Daoy (cell line): ENCODE measurements at places on chromosomes 7 and 10. TPM values are rescaled to one million over a fixed set of nuclear protein-coding genes. Genes with fewer than 3 reads are reported as not detected.

Gene LAMB1
- 157 and 179 TPM in 2 replicates for total RNA-seq

Gene ANK3
- total RNA-seq, result 15.0 and 15.9 TPM in 2 replicates

Gene NEUROG3
- not detected in 2 replicates for total RNA-seq

- DNase-seq, result no peak
These were observed 178.9 kb downstream of the CCDC71L start for GRCh38 chr7:106482091-106482490.

- DNase-seq, result no peak
These were observed 19.1 kb downstream of the MAD1L1 start for GRCh38 chr7:2213551-2214215.

DNA sequence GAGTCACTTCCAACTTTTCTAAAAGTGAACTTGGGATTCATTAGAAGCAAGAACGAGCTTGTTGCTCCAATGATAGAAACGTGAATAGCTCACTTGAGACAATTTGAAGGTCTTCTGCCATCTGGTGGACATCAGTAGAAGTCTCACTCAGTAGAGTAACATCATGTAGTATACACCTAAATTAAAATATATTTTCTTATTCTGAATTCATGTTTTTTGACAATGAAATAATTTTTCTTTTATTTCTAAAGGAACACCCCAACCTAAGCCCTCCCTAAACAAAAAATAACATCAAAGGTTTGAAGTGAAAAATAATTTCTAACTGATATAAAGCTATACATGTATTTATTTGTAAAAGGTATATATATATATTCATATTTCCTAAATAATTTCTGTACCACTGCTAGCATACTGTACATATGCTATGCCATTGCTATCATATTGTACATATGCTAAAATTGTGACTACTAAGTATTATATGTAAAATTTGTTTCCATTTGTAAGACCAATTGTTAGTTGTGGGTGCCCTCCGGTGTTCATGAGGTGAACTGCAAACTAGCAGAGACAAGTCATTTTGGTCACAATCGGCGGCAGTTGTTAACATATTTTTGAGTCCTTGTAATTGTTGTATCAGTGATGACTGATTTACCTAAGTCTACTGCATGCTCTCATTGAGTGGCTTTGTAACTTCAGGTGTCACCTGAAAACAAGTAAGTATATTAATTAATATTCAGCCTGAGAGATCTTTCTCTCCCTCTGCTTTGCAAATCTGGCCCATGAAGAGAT lies 121.9 kb downstream of the PTPRZ1 start:
- DNase-seq, result peak; percentile 78

DNA sequence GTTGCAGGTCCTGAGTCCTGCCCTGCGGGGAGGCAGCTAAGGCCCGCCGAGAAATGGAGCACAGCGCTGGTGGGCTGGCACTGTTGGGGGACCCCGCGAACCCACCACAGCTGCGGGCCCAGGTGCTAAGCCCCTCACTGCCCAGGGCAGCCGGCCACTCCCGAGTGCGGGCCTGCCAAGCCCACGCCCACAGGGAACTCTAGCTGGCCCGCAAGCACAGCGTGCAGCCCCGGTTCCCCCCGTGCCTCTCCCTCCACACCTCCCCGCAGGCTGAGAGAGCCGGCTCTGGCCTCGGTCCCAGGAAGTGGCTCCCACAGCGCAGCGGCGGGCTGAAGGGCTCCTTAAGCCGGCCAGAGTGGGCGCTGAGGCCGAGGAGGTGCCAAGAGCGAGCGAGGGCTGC lies 3.5 kb upstream of the NSMCE4A start:
- no peak for DNase-seq

Gene ATAD1
- 33.9 and 35.5 TPM in 2 replicates for total RNA-seq

DNA sequence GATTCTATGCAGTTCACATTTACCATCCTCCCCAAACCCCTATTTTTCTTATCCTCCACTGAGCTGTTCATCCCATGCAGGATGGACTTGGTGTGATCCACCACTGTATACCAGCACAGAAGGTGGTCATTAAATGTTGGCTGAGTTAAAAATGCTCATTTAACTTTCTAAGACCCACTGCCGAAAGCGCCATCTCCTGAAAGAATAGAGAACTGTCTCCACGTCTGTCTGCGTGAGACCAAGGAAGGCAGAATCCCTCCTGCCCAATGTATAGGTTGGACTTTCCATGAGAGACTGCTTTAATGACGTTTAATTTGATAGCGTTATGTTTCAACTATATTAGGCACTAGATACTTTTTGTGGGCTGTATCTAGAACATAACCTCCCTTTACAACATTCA lies 124.3 kb downstream of the GPAM start:
- DNase-seq, result no peak

Gene SLC39A12
- not detected in 2 replicates for total RNA-seq

GRCh38 chr7:66281678-66282590 lies 76.8 kb downstream of the TPST1 start:
- peak; percentile 98 for DNase-seq

GRCh38 chr7:44261240-44261639 lies 60.5 kb downstream of the YKT6 start:
- DNase-seq, result no peak

GRCh38 chr10:125661941-125662515 lies 20.9 kb downstream of the TEX36 start:
- peak; percentile 92 for DNase-seq

- no peak for DNase-seq
These were observed 151.1 kb downstream of the TMEM26 start for GRCh38 chr10:61302124-61302523.

DNA sequence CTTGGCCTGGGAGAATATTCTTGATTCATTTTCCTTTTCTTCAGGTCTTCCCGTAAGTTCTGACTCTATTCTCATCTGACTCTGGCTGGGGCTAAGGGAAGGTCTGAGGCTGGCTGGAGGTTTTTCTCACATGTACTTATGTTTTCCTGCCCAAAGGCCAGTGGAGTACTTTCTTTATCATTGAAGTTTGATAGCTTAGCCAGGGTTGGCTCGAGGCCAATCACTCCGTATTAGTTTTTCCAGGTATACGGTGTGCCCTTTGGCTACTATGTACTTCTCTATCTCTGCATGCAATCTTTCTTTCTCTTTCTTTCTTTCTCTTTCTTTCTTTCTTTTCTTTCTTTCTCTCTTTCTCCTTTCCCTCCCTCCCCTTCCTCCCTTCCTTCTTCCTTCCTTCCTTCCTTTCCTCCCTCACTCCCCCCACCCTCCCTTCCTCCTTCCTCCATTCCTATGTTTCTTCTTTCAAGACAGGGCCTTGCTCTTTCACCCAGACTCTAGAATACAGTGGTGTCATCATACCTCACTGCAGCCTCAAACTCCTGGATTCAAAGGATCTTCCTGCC lies 26.8 kb upstream of the VKORC1L1 start:
- DNase-seq, result no peak

- DNase-seq, result no peak
These were observed 3.0 kb upstream of the SKIDA1 start for GRCh38 chr10:21528236-21529031.

Gene STEAP4
- total RNA-seq, result not detected in 2 replicates

GRCh38 chr10:42754155-42755027 lies 28.2 kb upstream of the BMS1 start:
- peak; percentile 25 for DNase-seq

DNA sequence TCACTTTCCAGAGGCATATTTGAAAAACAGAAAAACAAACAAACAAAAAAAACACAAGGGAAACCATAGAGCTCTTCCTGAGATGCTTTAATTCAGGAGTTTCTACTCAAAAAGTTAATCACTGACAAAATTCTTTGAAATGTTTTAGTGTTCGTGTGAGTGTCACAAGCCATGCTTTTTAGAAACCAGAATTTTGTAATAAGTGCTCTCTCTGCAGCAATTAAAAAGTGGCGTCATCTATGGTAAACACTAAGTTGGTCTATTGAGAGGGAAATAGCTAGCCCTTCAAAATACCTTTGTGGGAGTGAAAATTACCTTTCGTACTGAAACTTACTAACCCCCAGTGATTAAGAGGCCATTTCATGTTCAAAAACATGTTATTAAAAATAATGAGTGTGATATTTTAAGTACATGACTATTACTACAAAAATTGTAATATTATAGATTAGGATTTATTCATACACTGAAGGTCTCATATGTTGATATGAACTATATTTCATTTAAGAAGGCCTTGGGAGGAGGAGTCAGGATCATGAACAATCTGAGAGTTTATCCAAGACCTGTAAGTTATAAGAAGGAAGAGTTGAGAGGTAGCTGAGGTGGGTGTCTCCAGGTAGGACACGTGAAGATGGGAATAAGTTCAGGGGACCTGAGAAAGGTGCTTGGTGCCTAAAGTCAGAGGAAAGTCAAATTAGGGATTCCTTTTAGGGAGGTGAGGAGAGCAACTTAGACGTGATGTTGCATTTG lies 94.6 kb downstream of the PPP1R9A start:
- no peak for DNase-seq

DNA sequence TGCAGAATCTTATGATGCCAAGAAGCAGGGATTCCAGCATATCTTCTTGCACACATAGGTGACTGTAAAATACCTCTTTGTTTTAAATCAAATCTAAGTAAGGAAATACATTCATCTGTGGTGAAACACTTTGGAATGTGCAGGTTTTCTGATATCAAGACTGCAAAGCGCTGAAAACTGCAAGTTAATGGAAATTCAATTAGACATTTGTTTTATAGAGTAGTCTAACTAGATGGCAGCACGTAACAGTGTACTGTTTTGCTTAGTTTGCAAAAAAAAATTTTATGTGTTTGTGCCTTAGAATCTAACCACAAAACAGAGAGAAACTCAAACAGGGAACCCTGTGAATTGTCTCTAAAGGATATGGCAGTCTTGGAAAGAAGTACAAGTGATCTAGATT lies 259.2 kb downstream of the HDAC9 start:
- DNase-seq, result no peak

DNA sequence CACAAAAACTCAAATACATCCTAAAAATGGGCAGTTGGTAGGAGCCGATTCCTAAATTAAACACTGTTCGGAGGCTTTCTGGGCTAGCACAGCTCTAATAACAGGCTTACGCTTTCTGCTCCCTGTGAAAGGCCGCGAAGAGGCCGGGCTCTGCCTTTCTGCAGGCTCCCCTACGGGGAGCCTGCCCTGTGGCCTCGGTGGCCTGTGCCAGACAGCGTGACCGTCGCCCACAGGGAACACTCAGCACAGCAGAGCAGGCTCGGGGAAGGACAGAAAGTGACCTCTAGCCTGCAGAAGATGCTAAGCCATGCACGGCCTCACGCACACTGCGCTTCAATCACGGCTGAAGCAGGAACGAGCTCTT lies 64.2 kb downstream of the DIP2C start:
- peak; percentile 23 for DNase-seq

GRCh38 chr10:92327445-92328433 lies 36.8 kb downstream of the MARCHF5 start:
- no peak for DNase-seq

GRCh38 chr7:131238347-131238931 lies 89.2 kb upstream of the MKLN1 start:
- peak; percentile 66 for DNase-seq

DNA sequence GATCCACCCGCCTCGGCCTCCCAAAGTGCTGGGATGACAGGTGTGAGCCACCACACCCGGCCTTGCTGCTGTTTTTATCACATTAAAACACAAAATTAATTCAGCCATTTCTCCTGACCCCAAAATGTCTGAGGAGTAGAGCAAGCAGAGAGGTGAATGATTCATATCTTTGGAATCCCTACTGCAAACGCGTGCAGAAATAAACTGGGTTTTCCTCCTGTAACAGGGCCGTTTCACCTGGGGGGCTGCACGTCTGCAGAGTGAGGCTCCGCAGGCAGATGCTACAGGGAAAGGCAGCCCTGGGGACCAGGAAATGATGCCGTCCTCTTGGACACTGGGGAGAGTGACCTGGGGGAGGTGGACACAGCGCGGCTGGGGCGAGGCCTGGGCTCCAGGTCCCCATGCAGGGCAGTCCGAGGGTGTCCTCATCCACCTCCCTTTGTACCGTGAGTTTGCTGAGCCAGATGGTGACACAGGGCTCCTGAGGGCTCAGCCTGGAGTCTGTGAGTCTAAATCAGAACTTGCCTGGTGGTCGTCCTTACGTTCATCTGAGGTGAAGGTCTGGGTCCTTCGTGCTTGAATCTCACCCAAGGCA lies 41.9 kb downstream of the PDGFA start:
- DNase-seq, result no peak

DNA sequence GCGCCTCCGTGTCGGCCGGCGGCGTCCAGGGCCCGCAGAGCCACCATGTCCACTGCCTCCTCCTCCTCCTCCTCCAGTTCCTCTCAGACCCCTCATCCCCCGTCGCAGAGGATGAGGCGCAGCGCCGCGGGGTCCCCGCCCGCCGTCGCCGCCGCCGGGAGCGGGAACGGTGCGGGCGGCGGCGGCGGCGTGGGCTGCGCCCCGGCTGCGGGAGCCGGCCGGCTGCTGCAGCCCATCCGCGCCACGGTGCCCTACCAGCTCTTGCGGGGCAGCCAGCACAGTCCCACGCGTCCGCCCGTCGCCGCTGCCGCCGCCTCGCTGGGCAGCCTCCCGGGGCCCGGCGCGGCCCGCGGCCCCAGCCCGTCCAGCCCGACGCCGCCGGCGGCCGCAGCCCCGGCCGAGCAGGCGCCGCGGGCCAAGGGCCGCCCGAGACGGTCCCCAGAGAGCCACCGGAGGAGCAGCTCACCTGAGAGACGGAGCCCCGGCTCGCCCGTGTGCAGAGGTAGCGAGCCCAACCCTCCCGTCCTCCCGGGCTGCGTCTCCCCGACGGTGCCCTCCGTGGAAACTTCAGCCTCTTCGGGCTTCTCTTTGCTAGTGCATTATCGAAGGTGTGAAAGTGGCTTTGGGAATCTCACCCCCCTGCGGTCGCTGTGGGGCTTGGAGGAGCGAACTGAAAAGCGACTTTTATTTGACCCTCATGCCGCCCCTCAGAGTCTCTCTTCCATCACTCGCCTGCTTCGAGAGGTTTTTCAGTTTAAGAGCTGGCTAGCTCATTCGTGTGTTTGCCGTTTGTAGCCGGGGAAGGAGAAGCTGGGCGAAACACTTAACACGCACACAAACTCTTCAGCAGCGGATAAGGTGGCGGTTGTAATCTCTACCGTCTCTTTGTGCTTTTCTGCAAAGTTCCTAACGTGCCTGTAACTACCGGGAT lies 975 bp downstream of the GLCCI1 start:
- peak; percentile 56 for DNase-seq

Gene TPK1
- 5.5 and 9.0 TPM in 2 replicates for total RNA-seq

DNA sequence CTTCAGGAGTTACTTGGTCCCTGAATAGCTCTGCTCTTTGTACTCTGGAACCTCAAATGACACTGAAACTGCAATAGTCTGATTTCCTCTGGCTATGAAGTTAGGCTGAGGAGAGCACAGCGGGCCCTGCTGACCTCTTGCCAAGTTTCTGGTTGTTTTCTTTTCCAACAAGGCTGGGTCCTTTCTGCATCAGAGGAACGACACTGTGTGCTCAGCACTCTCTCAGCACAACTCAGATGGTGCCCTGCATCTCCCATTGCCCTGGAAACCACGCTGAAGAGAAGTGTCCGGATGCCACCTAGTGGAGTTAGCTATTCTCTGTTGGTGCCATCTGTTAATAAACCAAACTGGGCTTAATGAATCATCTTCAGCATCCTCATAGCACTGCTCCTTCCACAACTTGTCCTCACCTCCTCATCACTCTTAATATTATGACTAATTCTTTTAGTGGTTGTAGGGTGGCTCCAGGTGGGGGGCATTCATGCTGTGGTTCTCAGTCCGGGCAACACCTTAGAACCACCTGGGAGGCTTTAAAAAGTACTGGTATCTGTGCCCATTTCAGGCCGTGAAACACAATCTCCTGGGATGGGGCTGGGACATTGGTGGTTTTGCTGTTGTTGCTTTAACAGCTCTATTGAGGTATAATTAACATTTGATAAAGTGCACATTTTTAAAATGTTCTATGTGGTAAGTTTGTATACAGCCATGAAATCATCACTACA lies 8.2 kb upstream of the EFCAB10 start:
- peak; percentile 88 for DNase-seq

Gene FANK1
- 2.0 and 3.1 TPM in 2 replicates for total RNA-seq

- DNase-seq, result peak; percentile 3
These were observed 18.1 kb upstream of the OIT3 start for GRCh38 chr10:72875250-72876055.

- DNase-seq, result no peak
These were observed 7.3 kb upstream of the TRIP6 start for GRCh38 chr7:100859856-100860255.
